ENCODE measurements at places on chromosomes 2 and 18. TPM values are rescaled to one million over a fixed set of nuclear protein-coding genes. Genes with fewer than 3 reads are reported as not detected.

Gene TIGD1
- 7.0 TPM for total RNA-seq

Gene FBLN7
- total RNA-seq = 16.0 TPM

Gene SAG
- not detected for total RNA-seq

Gene FASTKD2
- 45.8 TPM for total RNA-seq
